ENCODE measurements at places on chromosomes 11 and 22. TPM values are rescaled to one million over a fixed set of nuclear protein-coding genes. Genes with fewer than 3 reads are reported as not detected.

GRCh38 chr11:66119348-66120133 is 49.5 kb downstream of the PACS1 start:
- no peak for DNase-seq

DNA sequence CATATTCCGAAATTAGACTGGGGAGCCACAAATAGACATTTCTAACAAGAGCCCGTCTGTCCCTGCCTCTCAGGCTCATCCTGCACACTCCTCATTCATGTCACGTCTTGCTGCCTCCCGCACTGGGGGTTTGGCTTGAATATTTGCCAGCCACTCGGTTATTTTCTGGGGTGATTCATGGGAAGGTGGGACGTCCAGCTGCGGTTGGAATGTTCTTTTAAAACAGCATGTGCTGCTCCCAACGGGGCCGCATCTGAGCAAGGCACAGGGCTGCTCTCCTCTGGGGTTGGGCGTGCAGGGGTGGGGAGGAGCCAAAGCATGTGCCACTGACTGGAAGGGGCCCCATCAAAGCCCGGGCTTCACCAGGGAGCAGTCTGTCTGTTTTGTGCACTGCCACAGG is 25.9 kb upstream of the SLC5A4 start:
- peak; percentile 2 for DNase-seq

GRCh38 chr22:31497148-31497938 is 1.0 kb downstream of the SFI1 start:
- DNase-seq = no peak

DNA sequence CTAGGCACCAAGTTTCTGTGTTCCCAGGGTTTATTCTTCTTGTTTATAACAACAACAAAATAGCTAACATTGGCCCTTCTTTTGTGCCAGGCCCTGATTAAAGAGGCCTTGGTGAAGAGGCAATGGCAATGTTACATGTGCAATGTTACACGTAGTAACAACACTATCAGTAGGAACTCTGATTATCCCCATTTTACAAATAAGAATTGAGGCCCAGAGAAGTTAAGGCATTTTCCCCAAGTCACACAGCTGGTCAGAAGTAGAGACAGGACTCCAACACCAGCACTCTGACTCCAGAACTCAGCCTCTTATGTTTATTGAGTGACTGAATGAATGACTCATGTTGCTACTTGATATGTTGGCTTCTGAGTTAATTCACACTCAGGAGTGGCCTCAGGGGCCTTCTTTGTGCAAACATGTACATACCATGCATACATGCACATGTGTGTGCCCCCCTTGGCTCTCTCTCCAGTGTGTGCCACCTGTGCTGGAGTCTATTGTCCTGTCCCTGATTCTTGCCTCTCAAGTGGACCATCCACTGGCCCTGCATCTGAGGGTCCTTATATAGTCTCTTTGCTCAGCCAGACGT is 98.4 kb downstream of the TP53I11 start:
- DNase-seq = no peak

- no peak for DNase-seq
These were observed 11.7 kb downstream of the RAC2 start for GRCh38 chr22:37232140-37232998.

DNA sequence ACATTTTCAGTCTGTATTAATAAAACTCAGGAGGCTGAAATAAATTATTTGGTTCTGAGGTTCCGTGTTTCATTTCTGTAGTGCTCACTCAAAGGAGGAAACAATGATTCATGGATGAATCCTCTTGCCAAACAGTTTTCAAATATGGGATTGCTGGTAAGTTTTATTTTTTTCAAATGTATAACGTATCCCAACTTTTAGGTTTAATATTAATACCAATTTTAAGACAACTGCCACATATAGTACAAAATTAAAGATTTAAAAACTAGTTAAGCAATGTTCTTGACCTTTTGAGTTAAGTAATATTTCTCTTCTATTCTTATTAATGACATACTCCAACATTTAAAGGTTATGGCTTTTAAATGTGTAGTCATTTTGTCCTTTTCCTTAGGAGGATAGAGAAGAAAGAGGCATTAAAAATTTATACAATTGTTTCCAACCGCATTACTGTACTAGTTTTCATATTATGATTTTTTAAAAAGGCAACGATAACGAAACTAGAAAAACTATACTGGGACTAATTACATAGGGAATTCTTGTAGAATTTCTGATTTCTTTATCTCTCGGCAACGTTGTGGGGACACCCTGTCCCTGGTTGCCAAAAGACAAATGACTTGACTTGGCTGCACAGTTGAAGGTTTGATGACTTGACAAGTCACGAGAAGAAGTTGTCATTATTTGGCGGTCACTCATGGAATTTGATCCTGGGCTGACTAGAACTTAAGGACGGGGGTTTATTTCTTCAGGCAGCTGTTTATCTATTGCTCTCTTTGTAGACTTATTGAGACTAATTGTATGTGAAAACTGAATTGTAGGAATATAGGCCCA is 69.1 kb upstream of the ADSL start:
- DNase-seq = peak; percentile 87

Gene MLC1
- polyA plus RNA-seq = 0.79 TPM

DNA sequence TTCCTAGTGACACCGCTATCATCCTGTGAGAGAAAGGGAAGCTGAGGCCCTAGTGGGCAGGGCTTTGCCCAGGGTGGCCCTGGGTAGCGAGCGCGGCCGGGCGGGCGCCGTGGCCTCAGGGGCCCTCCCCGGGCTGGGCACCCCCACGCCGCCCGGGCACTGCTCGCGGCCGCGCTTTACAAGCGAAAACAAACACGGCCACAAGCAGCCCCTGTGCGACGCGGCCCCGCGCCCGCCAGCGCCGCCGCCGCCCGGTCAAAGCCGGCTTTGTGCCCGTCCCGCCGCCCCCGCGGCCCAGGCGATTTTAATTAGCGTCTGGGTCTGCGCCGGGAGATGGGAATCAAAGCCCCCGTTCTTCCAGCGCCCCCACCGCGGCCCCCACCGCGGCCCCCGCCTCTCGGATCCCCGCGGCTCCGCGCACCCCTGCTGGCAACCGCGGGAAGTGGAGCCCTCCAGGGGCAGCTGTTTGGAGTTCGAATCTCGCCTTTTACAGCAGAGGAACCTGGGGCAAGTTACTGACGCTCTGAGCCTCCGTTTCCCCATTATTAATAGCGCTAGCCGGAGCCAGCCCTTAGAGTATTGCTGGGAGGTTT is 47.9 kb downstream of the CHRDL2 start:
- peak; percentile 49 for DNase-seq

DNA sequence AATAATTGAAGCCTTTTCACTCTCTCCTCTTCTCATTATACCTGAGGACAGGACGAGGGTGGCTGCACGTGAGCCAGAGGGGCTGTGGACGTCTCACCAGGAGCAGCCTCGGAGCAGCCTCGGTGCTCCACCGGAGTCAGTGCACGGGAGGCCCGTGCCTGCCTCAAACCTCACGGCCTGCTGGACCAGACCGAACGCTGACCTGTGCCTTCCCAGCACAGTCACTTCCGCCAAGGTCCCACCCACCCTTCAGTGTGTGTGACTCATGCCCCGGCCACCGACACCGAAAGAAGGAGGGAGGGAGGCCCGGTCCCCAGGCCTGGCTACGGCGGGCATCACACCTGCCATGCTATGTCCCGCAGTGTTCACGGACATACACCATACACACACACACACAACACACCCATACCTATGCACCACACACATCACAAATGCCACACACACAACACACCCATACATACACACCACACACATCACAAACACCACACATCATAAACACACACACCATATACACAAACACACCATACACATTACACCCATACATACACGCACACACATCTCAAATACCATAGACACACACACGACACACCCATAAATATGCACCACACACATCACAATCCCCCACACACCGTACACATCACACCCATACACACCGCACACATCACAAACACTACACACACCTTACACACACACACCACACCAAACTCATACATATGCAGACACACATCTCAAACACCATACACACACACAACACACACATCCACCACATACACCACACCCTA is 1506.5 kb downstream of the TBC1D22A start:
- DNase-seq = no peak

Gene CASP12
- not detected for polyA plus RNA-seq

- peak; percentile 41 for DNase-seq
These were observed 171.5 kb downstream of the SBF2 start for GRCh38 chr11:10122326-10123197.

- DNase-seq = peak; percentile 98
These were observed 218.8 kb upstream of the SORL1-AS1 start for GRCh38 chr11:121671283-121672168.

DNA sequence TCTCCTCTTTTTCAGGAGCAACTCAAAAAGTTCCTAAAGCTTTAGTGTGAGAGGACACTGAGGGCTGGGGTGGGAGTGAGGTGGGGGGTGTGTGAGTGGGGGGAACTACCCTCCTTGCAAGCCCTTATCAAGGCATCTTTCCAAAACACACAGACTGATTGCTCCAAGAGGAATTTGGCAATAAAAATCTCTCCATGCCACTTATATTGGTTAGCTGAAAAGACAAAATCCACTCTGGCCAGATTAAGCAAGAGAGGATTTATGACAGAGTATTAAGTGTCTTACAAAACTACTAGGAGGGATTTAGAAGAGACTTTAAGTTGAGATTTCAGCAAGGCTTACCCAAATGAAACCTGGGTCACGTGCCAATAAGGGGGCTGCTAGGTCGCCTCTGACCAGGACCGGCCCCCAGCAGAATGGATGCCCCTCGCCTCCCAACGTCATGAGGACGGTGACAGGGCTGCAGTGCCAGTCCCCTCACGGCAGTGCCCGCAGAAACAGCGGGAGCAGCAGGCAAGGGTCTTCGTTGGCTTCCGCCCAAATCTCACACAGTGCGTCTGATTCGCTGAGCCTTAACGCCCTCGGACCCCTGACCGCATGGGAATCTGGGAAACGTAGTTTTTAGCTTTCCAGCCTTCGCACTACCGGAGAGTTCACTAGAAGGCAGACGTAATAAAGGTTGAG is 22.1 kb upstream of the CTR9 start:
- no peak for DNase-seq

DNA sequence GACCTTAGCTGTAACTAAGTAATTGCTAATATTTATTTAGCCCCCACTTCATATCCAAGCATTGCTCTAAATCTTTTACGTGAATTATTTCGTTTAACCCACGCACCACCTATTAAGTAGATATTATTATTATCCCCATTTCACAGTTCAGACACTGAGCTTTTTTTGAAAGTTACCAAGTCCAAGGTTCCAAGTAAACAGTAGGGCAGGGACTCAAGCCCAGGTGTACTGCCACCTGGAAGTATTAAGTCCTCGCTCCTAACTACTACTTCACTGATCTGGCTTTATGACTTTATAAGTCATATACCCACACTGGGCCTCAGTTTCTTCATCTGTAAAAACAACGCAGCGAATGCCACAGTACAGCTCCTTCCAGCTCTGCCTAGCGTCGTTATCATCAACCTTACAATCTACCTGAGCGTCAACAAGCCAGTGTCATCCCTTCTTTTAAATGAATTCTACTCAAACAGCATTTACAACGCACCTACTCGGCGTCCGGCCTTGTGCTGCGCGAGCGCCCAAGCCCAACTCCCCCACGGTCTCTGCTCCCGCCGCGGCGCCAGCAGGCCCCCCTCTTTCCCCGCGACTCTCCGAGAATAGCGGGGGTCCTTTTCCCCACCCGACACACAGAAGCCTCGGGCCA is 624 bp downstream of the TMEM41B start:
- peak; percentile 18 for DNase-seq

GRCh38 chr11:116118138-116118470 is 613.9 kb upstream of the CADM1 start:
- DNase-seq = no peak

DNA sequence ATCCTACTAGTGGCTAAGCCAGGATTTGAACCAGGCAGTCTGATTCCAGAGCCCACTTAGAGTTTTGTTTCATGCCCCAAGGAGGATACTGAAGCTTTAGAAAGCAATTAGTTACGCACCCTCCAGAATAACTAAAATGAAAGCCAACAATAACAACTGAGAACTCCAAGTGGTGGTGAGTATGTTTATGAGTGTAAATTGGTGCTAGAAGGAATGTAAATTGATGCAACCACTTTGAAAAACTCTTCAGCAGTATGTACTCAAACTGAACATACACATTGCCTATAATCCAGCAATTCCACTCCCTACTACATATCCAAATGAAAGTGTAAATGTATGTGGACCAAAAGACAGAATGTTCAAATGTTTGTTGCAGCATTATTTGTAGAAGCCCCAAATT is 6.7 kb upstream of the ARL14EP start:
- no peak for DNase-seq

Gene ADM2
- polyA plus RNA-seq = 0.65 TPM

Gene OR5A1
- not detected for polyA plus RNA-seq

DNA sequence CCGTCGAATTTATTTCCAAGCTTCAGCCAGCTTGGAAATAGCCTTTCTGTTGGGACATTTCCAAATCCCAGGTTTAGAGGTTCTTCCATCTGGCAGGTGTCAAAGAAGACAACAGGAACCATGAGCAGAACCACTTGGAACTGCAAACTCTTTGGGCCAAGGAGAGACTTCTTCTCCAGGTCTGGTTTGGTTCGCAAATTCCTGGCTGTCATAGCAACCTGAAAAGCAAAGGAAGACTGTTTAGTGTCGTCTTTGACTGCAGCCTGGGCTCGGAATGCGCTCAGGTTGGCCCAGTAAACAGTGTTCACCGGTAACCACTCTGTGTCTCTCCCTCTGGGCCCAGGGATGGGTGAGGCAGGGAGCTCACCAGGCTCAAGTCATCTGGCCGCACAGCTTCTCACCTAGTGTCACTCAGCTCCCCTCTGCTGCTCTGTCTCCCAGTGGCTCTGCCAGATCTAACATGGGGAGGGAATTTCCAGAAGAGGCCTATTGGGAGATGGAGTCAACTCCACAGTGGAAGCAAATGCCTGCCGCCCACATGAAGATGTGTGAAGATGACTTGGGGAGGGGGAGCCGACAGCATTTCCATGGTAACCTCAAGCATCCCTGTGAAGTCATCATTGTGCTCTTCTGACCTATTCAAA is 11.9 kb upstream of the CLMP start:
- DNase-seq = peak; percentile 83

Gene GRAP2
- polyA plus RNA-seq = 0.61 TPM
